ENCODE measurements at places on chromosomes 6 and 20.

DNA sequence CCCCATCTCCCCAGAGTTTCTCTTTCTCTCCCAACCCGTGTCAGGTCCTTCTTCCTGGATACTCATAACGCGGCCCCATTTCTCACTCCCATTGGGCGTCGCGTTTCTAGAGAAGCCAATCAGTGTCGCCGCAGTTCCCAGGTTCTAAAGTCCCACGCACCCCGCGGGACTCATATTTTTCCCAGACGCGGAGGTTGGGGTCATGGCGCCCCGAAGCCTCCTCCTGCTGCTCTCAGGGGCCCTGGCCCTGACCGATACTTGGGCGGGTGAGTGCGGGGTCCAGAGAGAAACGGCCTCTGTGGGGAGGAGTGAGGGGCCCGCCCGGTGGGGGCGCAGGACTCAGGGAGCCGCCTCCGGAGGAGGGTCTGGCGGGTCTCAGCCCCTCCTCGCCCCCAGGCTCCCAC lies at the start of gene HLA-F:
TSS of gene HLA-F (plus strand) at position 173 of the 404 bp plus-strand sequence. CDS start at position 203, 30 bp downstream.
- DNase-seq: peak; percentile 93

DNA sequence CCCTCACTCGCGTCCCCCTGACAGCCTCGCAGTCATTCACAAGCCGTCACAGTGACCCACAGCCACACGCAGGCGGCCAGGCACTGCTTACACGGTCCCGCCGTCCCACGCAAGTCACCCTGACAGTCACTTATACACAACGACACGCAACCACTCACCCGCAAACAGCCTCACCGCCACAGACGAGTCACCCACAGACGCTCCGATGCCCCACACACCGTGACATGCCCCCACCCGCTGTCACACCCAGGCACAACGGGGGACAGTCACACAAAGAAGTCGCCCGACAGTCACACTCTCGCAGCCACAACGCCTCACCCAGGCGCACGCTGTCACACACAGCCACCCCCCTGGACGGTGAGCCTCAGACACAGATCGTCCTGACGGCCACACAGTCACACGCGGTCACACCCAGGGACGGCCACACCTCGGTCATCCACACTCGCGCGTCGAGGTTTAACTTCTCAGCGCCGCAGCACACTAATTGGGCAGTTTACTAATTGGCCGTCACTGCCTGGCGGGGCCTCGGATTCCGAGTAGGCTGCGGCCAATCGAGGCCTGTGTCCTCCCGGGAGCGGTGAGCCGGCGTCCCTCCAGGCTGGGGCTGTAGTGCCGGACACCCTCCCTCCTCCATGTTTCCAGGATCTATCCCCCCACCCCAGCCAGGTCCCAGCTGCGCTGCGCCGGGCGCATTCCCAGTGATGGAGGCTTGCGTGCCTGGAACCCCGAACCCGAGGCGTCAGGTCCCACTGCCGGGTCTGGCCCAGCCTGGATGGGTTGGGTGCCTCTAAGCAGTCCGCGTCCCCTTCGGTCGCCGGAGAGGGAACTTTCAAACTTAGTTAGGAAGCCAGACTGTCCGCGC lies 790 bp downstream of the TOX2 start:
- peak; percentile 38 for DNase-seq

DNA sequence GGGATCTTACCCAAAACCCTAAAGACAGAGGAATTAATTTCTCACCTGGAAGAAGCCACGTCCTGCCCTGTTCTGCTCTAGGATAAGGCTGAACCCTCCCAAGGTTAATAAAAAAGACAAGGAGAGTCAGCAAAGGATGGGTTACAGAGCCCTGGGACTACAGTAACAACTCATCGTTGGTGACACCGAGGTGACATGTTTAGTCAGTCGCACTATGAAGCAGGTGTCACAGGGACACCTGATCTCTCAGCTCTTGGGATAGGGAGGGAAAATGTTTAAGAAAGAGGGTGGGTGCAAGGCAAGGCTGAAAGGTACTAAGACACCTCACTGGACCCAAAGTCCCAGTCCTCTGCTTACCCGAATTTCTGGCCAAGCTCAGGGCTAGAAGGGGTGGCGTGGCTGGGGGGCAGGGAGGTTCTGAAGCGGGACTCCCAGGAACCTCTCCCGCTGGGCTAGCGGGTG lies 562 bp downstream of the MOCS1 start:
- DNase-seq: no peak

DNA sequence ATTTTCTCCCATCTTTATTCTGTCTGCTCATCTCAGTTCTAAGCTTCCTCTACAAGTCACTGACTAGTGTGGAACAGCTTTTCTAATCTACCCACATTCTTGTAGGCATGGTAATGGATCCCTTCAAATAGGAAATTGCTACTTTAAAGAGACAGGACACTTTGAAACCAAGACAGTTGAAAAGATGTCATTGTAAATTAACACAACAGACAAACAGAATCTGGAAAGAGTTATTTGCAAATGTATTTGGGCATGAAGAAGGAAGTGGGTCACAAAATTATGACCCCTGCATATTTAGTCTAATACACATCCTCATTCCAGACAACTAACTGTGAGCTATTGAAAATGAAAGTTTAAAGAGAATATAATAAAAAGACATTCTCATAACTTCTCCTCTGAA lies 298.2 kb upstream of the MARCKS start:
- DNase-seq: no peak

GRCh38 chr20:47546184-47547033 lies 44.7 kb downstream of the NCOA3 start:
- DNase-seq: no peak

- DNase-seq: no peak
These were observed 27.3 kb upstream of the ABCC10 start for GRCh38 chr6:43399932-43400487.

DNA sequence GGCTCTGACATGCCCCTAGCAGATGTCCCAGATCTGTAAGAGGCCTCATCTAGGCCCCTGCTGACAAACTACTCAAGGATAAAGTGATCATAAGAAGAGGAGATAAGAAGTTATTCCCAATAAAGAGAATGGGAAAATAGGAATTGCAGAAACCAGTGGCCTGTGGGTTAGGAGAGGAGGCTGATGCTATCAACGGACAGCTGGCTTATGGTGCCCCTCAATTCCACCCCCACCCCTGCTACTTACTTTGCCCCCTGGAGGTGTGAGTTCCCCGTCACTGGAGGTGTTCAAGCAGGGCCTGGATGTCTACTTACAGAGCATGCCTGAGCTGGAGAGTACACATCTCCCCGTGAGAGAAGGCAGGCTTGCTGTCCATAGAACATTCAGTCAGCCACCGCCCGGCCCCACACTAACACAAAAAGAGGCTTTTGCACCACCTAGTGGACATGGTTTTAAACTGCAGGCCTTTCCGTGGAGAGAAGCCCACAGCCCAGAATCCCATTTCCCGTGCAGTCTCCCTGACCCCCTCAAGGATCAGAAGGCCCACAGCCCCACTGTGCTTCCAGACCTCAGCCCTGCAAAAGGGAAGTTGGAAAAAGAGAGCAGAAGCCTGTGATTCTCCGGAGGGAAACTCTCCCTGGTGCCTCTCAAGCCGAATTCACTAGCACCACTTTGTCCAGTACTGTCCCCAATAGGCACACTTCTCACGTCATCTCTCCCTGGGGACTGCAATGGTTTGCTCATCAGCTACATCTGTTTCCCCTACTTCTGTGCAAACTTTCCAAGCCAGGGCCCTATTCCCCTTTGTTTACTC lies 23.8 kb upstream of the BNIP5 start:
- DNase-seq: peak; percentile 62

DNA sequence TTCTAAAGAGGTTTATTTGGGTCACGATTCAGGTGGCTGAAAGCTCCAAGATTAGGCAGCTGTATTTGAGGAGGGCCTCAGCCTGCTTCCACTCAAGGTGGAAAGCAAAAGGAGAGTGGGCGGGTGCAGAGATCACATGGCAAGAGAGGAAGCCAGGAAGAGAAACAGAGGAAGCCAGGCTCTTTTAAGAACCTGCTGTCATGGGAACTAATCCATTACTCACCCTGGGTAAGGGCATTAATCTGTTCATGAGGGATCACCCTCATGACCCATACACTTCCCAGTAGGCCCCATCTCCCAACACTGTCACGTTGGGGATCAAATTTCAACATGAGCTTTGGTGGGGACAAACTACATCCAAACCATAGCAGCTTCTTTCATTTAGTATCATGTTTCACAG lies 53.9 kb downstream of the DHX35 start:
- no peak for DNase-seq

GRCh38 chr6:17001188-17001587 lies 100.7 kb upstream of the STMND1 start:
- DNase-seq: no peak

GRCh38 chr6:143298071-143298470 lies 152.4 kb downstream of the ADAT2 start:
- no peak for DNase-seq
